A172 (cell line): ENCODE measurements at places on chromosomes 5 and 9. TPM values are rescaled to one million over a fixed set of nuclear protein-coding genes. Genes with fewer than 3 reads are reported as not detected.

DNA sequence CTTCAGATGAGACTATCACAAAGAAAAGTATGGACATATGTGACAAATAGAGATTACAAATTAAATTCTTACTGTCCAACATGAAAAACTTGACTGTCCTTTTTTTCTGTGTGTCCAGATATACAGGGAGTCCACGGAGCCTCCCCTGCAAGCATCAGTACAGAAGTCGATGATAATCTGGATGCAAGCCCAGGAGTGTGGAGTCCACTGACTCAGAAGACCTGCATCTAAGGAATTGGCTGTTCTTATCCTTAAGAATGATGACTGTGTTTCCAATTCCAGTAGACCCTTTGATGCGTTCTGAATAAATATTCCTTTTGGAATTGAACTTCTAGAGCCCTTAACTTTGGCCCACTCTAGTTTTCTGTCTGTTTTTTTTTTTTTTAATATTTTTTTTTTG, 56.7 kb upstream of the TAF11L2 start:
- peak; percentile 49 for DNase-seq

The OR13J1 gene
- not detected in 2 replicates for total RNA-seq

The IFNK gene
- total RNA-seq = not detected in 2 replicates

- no peak for DNase-seq
Observed at GRCh38 chr9:132411091-132411508, 1.1 kb downstream of the CFAP77 start.

- DNase-seq = peak; percentile 39
Observed at GRCh38 chr9:92328225-92328624, 2.5 kb downstream of the CENPP start.

The ARL14EPL gene
- total RNA-seq = 0.96 and 1.0 TPM in 2 replicates

DNA sequence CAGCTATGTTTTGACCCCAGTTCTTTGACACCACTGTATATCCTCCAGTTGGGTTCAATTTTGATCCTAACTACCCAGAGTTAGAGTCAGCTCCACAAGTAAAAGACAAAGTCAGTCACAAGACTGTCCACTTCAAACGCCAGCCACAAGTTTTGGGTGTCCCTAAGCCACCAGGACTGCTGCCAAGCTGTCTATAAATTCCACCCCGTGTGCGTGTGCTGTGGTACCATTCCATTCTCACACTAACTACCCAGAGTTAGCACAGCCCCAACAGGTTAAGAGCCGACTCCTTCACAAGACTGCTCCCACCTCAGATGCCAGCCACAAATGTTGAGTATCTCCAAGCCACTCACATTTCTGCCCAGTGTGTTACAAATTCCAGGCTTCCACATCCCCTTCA, 56.7 kb downstream of the APC start:
- DNase-seq = no peak

The SLCO6A1 gene
- total RNA-seq = not detected in 2 replicates

DNA sequence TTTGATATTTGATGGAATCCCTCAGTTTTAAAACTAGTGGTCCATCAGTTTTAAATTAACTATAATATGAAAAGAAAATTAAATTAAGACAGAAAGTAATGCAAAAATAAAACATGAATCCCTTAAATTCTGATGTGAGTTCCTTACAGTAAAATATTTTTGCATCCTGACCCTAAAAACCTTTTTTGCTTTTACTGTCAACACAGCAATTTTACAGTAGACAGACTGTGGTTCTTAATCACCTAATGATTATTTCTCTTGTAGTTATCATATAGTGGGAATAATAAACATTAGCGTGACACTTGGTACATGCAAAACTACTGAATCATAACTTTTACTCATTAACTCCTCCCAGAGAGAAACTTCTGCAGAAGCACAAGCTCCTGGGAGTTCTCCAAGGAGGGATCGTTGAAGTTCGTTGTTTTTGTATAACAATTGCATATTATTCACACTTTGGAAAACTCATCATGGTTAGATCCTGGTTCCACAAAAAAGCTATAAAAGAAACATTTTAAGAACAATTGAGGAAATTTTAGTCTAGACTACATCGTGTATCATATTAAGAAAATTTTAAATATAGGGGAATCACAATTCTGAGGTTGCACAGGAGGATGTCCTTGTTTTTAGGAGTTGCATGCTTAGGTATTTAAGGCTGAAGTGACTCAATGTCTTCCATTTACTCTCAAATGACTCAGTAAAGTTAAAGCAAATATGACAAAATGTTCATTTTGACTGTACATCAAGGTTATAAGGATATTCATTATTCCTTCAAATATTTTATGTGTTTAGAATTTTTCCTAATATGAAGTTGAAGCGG, 88.2 kb upstream of the NIPAL4 start:
- DNase-seq = no peak

DNA sequence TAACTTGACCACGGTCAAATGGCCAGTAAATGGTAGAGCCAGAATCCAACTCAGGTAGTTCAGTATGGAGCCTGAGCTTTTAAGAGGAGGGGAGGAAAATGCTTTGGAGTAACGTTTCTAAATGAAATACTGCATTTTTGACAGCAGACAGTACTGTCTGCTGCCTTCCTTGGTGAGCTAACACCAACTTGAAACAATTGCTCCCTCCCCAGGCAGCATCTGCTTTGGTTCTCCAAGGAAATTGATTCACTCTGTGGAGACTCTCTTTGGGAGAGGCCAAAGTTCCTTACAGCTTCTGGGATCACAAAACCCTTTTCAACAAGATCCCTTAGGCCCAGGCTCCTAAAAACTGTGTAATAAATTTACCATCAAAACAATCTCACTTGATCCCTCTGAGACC, 75.2 kb upstream of the SSBP2 start:
- no peak for DNase-seq

The HIGD2A gene
- 186 and 199 TPM in 2 replicates for total RNA-seq

GRCh38 chr5:42397267-42397666, 26.0 kb upstream of the GHR start:
- DNase-seq = no peak

DNA sequence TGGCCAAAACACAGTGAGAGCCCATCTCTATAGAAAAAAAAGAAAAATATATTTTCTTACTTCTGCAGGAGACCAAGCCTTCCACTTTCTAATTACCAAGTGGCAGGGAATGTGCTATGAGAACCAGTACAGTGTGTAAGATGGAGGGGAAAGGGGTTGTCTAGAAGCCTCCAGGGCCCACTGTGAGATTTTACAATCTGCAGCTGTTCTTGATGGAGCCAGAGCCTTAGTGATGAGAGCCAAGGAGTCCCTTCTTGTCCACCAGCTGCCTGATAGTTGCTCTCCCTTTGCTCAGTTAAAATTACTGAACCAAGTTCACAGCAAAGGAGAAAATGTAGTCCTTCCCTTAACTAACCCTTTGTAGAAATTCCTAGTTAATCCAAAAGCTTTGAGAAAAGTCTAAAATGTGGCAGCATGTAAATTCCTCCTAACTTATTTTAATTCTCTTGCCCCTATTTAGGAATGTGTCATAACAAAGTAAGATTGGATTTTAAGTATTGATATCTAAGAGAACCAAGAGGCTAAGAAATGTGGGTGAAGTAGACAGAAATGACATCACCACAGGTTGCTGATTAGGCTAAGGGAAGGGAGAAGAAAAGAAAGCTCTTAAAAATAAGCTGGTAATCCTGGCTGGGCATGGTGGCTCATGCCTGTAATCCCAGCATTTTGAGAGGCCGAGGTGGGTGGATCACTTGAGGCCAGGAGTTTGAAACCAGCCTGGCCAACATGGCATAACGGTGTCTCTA, 19.3 kb downstream of the SRP19 start:
- DNase-seq = no peak

- no peak for DNase-seq
Observed at GRCh38 chr9:135770203-135770535, 68.2 kb downstream of the KCNT1 start.

DNA sequence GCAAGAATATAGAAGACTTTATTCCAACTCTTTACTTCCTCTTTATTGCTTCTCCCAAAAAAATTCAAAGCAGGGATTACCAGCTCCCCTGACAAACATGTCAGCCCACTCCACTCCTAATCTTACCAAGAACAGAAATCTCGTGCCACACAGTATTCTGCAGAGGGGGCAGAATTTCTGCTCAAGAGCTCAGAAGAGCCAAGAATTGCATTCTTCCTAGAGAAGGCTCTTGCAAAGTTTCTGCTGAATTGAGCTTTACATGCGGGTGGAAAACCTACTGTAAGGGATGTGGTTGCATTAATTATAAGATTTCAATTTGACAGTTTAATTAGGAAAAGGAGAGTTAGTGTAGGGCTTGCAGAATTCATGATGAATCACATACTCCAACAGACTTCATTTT, 428.5 kb downstream of the CETN3 start:
- no peak for DNase-seq

The RORB gene
- total RNA-seq = not detected in 2 replicates

DNA sequence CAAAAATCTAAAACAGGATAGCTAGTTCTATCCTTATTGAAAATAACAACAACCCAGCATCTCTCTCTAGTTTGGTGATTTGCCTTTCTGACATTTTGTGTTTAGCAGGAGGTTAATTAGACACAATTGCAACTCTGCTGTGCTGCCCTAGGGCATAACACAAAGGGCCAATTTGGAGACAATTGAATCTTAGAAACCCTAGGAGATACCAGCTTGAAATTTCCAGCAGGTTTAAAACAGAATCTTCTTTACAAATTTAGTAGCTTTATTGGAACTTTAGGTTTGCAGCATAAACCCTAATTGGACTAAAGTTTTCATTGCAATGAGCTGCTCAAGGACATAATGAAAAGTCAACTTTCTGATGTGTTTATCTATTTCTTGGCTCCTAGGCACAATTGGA, 166.7 kb upstream of the FER start:
- no peak for DNase-seq

The DRD1 gene
- total RNA-seq = not detected in 2 replicates

The F12 gene
- total RNA-seq = 5.6 and 11.3 TPM in 2 replicates

- no peak for DNase-seq
Observed at GRCh38 chr9:128825923-128826700, 3.5 kb downstream of the SPOUT1 start.
